Stimulated activated CD8-positive, alpha-beta memory T cell treated with anti-CD3 and anti-CD28 coated beads, Interleukin-7, amount 100 ng/mL, for 48 hours (primary cell): ENCODE measurements at places on chromosomes 16 and 17.

DNA sequence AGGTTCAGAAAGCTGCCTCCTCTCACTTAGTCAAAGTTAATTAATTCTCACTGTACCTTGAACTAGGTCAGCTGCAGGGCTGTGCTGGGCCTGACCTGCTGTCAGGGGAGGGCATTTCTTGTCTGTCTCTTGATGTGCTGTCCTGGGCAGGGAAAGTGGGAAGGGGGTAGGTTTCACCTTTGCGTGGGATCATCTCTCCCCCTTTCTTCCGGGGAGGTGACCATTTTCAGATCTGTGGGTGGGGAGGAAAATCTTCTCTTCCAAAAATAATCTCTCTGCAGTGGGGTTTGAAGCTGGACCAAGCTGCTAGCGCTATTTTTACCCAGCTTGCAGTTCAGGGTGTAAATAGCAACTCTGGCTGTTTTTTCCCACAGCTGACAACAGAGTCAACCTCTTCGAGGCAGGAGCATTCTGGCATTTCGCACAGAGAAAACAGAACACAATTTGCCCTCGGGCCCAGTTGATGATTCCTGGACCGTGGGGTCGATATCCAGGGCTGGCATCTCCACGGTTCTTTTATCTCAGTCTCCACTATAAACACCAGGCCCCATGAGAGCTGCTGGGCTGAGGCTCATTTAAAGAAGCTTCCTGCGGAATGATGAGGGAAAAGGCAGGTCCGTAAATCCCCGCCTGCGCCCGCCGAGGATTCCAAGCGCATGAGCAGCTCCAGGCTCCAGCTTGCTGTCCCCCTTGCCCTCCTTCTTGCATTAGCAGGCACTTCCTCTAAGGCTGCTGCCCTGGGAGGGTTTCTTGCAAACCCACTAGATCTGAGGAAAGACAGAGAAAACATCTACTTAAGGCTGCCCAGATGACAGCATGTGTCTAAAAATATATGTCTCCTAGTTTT, 93.9 kb downstream of the YPEL2 start:
- no peak for DNase-seq

DNA sequence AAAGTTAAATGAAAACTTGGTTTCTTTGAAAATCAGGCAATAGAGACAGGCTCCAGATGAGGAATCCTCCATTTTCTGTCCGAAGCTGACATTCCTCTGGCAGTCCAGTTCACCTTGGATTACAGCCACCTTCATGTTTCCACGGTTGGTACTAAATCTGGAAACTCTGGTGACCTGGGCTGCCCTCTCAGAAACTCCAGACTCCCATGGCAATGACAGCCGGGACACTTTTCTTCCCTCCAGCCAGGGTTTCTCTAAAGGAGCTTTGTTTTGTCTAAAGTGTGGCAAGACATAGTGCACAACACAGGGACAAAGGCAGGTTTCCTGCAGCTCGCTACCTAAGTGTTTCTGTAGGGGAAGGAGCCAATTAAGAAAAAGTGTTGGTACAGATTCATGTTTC, 36.0 kb downstream of the CLUAP1 start:
- no peak for DNase-seq

GRCh38 chr16:89541792-89542191, 18.7 kb upstream of the RPL13 start:
- no peak for DNase-seq

- DNase-seq: no peak
Measured at GRCh38 chr17:18248300-18248731, 10.2 kb downstream of the FLII start.

DNA sequence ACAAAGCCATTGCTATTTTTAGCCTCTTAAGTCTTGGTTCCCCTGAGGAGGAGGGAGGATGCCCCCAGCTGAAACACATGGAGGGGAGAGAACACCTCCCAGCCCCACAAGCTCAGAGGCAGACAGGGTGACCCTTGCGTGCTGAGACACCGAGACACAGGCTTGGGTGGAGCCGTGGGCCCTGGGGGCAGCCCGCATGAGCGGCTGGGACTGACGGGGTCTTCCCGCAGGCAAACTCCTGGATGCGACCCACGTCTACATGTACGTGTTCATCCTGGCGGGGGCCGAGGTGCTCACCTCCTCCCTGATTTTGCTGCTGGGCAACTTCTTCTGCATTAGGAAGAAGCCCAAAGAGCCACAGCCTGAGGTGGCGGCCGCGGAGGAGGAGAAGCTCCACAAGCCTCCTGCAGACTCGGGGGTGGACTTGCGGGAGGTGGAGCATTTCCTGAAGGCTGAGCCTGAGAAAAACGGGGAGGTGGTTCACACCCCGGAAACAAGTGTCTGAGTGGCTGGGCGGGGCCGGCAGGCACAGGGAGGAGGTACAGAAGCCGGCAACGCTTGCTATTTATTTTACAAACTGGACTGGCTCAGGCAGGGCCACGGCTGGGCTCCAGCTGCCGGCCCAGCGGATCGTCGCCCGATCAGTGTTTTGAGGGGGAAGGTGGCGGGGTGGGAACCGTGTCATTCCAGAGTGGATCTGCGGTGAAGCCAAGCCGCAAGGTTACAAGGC, 9.8 kb downstream of the SLC16A3 start:
- DNase-seq: peak; percentile 60

- DNase-seq: no peak
Measured at GRCh38 chr17:4050971-4051370, 86.7 kb upstream of the ATP2A3 start.

DNA sequence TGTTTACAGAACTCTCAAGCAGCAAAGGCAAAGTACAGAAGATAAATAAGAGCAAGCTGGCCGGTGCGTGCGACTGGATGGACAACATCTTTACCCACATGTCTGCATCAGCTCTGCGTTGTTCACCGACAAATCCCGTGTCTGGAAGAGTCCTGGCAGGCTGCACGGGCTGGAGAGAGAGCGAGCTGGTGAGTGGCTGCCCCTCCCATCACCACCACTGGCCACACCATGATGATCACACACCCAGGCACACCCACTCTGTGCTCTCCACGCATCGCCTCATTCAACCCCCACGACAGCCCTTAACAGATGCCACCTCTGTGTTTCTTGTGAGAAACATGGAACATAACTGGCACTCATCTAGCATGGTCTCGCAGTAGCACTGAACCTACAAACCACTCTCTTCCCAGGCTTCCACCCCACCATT, 59.2 kb downstream of the ANKRD11 start:
- DNase-seq: no peak

DNA sequence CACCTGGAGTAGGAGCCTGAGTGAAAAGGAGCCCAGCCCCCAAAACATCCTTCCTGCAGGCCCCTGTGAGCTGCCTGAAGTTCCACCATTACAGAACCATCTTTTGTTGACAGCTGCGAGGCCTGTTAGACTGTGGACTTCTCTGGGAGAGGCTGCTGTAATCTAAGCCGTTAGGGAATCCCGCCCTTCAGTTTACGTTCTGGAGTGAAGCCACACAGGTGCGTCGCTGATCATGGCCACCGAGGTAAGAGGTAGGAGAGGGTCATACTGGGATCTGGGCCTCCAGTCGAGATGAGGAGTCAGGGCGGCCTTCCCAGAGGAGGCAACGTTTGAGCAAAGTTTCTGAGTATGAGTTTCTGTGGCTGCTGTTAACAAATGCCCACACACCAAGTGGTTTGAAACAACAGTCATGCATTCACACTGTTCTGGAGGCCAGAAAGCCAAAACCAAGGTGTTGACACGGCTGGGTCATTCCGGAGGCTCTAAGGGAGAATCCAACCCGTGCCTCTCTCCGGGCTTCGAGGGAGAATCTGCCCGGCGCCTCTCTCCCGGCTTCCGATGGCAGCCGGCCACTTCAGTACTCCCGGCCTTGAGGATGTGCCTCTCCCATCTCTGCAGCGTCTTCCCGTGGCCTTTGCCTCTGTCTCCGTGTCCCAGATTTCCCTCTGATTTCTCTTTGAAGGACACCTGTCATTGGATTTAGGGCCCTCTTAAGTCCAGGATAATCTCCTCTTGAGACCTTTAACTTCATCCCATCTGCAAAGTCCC, 26.6 kb upstream of the ATP2C2 start:
- no peak for DNase-seq

DNA sequence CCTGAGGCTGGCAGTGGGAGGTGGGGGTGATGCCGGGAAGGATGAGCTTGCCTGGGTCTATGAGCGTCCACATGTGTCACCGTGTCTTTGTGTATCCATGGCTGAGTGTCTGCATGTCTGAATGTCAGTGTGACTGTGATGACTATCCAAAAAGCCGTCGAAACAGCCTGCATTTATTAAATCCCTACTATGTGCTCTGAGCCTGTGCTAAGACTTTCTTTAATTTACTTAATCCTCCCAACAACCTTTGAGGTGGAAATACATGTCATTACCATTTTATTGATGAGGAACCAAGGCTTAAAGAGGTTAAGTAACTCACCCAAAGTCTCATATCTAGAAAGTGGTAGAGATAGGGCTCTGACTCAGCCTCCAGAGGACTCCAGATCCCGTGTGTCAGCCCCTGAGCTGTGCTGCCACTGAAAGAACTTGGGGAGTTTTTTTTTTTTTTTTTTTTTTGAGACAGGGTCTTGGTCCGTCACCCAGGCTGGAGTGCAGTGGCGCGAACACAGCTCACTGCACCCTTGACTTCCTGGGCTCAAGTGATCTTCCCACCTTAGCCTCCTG, 20.0 kb downstream of the ARHGAP23 start:
- no peak for DNase-seq

- DNase-seq: no peak
Measured at GRCh38 chr16:59527206-59527997, 793.3 kb upstream of the GOT2 start.

DNA sequence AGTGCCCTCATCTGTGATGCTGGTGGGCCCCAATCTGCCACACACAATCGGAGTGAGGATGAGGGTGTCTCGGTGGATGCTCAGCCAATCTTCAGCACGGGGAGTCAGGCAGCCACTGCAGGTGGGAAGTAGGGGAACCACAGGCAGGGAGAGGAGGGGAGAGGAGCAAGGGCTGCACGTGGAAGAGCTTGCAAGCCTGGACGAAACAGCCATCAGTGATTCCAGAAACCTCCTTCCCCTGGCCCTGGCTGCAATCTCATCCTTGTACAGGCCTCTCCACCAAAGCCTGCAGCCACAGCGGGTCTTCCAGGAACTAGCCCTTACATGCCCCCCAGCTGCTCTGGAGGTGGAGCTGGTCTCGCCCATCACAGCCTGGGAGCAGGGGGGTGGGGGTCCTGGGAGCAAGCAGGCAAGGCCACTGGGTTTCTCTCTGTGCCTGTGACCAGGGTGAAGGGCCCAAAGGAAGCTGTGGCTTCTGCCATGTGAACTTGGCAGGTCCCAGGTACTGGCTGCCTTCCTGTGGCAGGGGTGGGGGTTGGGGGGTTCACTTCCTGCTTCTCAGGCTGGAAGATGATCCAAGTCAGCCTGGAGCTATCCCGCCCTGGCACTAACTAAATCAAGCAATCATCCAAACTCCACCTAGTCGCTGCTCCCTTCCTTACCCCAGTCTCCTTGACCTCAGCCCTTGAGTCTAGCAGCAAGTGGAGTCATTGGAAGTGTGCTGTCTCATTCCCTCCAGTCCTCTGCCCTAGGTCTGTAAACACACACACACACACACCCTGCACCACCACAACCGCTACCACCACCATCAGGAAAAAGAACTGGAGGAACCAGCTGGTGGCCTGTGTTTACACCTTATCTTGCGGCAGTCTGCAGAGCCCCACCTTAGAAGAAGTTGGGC, 29.4 kb upstream of the MLKL start:
- DNase-seq: no peak
